ENCODE measurements at places on chromosomes 11 and 22. TPM values are rescaled to one million over a fixed set of nuclear protein-coding genes. Genes with fewer than 3 reads are reported as not detected.

Gene NPAS4
- not detected for total RNA-seq

Gene SOX6
- under 0.01 TPM for total RNA-seq

Gene OAF
- 4.2 TPM for total RNA-seq

Gene LSP1
- total RNA-seq: not detected

Gene RFPL2
- not detected for total RNA-seq

Gene YAP1
- total RNA-seq: 32.0 TPM

Gene SLC25A45
- 1.3 TPM for total RNA-seq

Gene FADS2
- 160 TPM for total RNA-seq

Gene EIF3D
- total RNA-seq: 457 TPM

Gene ZP1
- total RNA-seq: not detected

Gene CASTOR1
- total RNA-seq: 9.5 TPM

Gene POU2AF1
- total RNA-seq: not detected

Gene RAB3IL1
- 1.9 TPM for total RNA-seq

Gene SAA4
- not detected for total RNA-seq

Gene SULT4A1
- 0.26 TPM for total RNA-seq

Gene APLNR
- total RNA-seq: not detected

Gene DNAJB7
- not detected for total RNA-seq

Gene RFPL3
- not detected for total RNA-seq

Gene HTR3A
- not detected for total RNA-seq

Gene MUC2
- total RNA-seq: not detected

Gene FBLN1
- total RNA-seq: 0.13 TPM

Gene KRTAP5-11
- total RNA-seq: not detected

Gene RCE1
- total RNA-seq: 16.9 TPM

Gene TMPRSS13
- total RNA-seq: not detected

Gene CABP4
- total RNA-seq: 0.33 TPM

Gene TRIM3
- total RNA-seq: 30.3 TPM

Gene PITPNB
- total RNA-seq: 35.1 TPM

Gene HEPHL1
- not detected for total RNA-seq

Gene SNX32
- total RNA-seq: 0.79 TPM

Gene P2RY2
- total RNA-seq: 2.3 TPM

Gene TRIM49
- not detected for total RNA-seq

Gene PAAF1
- 12.7 TPM for total RNA-seq

Gene SCO2
- 1.8 TPM for total RNA-seq

Gene DBX1
- total RNA-seq: not detected

Gene ACR
- 0.13 TPM for total RNA-seq

Gene FOXRED1
- total RNA-seq: 12.5 TPM
